ENCODE measurements at places on chromosomes 5 and 9.

- no peak for DNase-seq
These were observed 662.4 kb downstream of the DTWD2 start for GRCh38 chr5:118325931-118326330.

DNA sequence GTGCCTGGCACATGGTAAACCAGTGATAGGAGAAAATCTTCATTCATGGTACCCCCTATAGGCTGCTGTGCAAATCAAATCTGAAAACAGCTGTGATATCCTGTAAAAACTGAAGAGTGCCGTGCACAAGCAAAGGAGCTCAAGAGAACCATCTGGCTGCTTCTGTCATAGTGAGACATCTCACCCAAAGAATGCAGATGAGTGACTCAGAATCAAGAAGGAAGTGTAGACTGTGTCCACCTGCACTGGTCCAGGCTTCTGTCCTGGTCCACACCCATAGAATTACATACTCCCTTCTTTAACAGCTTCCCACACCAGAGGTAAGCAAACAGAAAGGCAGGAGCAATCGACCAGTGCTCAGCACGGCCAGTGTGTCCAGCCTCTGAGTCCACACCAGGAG, 195.9 kb downstream of the ASTN2 start:
- no peak for DNase-seq

- no peak for DNase-seq
These were observed 19.1 kb downstream of the TPPP start for GRCh38 chr5:673831-674629.

DNA sequence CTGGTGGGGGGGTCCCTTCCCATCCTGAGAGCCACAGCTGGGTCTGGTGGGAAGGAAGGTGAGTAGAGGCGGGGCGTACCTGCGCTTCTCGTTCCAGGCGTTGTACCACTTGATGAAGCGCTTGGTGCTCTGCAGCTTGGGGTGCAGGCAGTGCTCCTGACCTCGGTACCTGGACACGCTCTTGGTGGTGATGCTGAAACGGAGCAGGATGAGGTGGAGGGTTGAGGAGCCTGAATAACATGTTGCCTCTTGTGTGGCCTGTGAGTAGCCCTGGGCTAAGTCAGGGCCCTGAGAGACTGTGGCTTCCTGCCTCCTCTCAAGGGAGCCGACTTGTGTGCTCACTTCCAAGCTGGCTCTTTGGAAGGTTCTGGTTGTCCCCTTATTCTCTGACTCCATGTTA, 4.3 kb downstream of the CXCL14 start:
- no peak for DNase-seq

- no peak for DNase-seq
These were observed 68.3 kb downstream of the IQGAP2 start for GRCh38 chr5:76471406-76471805.

- DNase-seq = no peak
These were observed 589.1 kb downstream of the MTRR start for GRCh38 chr5:8458038-8458383.

DNA sequence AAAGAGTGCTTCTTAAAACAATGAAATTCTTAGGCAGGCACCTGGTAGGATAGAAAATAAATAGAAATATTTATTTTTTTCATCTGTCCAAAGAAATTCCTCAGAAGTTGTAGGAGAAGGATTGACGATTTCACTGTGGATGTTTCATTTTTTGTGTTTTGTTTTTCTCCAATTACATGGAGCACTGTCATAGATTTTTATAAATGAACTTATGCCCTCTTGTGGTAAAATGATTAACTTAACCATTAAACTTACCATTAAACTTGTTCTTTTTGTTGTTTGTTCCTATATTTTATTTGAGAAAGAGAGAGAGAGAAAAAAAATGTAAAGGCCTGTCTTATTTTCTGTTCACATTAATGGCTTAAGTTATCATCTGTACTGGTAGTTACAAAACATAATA, 339.2 kb downstream of the PRR16 start:
- DNase-seq = no peak

GRCh38 chr5:10498350-10498749, 56.7 kb downstream of the ROPN1L start:
- no peak for DNase-seq

- DNase-seq = no peak
These were observed 21.3 kb downstream of the ABCA1 start for GRCh38 chr9:104906441-104907277.

GRCh38 chr9:103991698-103992097, 102.4 kb upstream of the SMC2 start:
- no peak for DNase-seq

GRCh38 chr5:135450336-135450735, 1.8 kb downstream of the TIFAB start:
- DNase-seq = no peak

GRCh38 chr5:105868038-105868780, 1802.5 kb downstream of the EFNA5 start:
- DNase-seq = no peak

DNA sequence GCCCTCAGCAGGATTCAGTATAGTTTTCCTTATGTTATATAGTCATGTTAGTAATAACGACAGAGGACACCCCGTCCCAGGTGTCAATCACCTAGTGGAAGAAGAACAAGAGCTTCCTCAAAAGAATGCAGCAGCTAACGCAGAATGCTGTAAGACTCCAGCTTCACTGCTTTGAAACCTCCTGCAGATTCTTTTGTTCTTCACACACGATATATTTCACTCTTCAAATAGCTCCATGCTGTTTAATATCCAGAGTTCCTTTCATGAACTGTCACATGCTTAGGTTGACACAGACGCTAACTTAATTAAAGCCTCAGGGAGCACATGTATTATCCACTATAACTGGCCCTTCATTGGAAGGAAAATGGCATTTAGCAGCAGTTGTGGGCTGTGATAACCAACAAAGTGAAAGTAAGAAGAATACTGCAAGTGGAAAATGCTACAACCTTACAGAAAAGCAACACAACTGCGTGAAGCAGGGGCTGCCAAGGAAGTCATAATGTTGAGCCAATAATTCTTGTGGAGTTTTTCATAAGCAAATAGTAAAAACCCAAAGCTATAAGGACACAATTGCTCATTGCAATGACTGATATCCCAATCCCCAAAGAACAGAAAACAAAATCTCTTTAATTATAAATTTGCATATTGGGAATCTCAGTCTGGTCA, 387.5 kb downstream of the PLK2 start:
- no peak for DNase-seq

GRCh38 chr5:57592236-57592635, 109.6 kb upstream of the ACTBL2 start:
- DNase-seq = no peak

DNA sequence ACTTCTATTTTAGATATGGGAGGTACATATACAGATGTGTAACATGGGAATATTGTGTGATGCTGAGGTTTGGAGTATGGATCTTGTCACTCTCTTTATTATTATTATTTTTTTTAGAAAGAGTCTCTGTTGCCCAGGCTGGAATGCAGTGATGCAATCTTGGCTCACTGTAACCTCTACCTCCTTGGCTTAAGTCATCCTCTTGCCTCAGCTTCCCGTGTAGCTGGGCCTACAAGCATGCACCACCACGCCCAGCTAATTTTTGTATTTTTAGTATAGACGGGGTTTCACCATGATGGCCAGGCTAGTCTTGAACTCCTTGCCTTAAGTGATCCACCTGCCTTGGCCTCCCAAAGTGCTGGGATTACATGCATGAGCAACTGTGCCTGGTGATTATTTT, 138.4 kb upstream of the SLC28A3 start:
- DNase-seq = no peak

GRCh38 chr5:36138900-36139683, 12.6 kb downstream of the LMBRD2 start:
- DNase-seq = no peak

- no peak for DNase-seq
These were observed 155.7 kb downstream of the GLIS3 start for GRCh38 chr9:4143936-4144717.

DNA sequence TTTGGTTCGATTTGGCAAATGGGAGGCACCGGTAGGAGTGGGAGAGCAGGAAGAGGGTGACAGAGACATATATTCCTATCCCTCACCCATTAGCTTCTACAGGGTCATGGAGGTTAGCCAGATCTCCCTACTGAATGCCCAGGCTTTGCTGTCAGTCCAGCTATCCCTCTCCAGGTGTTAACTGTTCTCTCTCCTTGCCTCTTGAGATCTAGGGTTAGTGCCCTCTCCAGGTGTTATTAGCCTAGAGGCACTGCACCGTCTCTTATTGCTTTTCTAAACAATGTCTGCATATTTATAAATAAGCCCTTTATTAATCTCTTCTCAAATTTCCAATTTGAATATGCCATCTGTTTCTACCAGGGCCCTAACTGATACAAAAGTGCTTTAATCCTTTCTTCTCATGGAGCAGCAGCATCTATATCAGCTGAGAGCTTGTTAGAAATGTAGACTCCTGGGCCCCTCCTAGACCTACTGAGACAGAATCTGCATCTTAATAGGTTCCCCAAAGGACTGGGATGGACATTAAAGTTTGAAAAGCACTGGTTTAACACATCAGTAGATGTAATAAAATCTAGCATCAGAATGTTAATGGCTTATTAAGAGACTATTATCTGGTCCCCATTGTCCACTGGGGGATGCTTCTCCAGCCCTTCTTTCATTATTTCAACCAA, 322.5 kb upstream of the SLC24A2 start:
- no peak for DNase-seq

GRCh38 chr9:129863059-129863690, 27.9 kb downstream of the USP20 start:
- peak; percentile 65 for DNase-seq

GRCh38 chr9:6897898-6898302, 140.1 kb downstream of the KDM4C start:
- no peak for DNase-seq

GRCh38 chr5:93621327-93621798, 38.3 kb downstream of the NR2F1 start:
- DNase-seq = no peak

DNA sequence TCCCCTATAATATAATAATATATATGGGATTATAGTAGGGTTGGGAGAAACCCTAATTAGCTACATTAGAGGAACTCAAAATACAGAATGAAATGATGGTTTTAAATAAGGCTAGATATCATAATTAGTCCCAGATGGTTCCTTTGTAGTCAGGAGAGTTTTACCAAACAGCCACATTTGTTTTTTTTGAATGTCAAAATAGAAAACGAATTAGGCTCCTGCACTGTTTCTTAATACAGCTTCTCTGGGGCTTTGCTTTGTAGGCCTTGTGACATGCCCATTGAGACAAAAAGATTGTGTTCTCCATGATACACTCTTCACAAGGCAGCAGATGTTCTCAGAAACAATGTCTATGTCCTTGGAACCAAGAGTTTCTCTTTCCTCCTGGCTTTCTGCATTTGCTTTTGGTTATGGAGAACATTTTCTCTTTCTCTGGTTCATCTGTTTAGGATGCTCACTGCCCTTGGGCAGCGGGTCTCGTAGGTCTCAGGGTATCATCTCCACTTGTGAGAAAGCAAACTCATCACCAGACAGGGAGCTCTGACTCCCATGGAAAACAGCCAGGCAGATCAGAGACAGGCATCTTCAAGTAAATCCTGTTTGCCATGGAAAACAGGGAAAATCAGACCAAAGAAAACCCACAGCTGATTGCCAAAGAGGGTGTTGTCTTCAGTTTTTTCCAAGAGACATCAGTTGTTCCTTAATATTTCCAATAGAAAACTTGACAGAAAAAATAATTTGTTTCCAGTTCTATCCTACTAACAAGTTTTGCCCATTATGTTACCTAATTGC, 54.1 kb upstream of the RPS23 start:
- DNase-seq = no peak

DNA sequence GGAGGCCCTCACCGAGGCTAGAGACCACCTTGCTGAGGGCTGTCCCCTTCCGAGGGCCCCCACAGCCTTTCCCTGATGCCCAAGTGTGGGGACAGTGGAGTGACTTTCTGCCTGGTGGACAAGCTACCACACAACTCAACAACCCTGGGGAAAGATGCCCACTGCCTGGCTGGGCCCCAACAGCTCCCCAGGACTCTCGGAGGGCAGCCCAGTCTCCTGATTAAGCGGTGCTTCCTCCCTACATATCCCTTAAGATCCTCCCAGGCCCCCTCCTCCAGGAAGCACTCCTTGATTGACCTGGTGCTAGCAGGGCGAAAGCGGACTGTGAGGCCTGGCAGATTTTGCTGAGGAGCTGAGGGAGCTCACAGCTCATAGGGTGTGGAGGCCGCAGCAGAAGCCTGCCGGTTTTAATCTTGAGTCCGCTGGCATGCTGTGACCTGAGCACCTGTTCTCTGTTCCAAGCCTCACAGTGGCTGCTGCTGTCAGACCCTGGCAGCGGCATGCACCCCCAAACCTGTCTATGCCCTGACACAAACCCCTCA, 2.2 kb downstream of the NSMF start:
- no peak for DNase-seq

DNA sequence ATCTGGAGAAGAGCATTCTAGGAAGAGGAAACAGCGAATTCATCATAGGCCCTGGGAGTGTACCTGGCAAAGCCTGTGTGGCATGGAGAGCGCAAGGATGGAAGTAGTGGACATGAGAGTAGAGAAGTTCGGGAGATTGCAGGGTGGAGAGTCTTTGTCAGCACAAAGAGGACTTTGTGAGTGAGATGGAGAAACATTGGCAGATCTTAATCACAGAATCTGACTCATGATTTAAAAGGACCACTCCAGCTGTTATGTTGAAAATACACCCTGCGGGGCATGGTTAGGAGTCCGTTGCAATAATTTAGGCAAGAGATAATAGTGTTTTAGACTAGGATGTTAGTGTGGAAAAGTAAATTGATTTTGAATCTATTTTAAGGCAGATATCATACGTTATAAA, 116.9 kb downstream of the HACD4 start:
- no peak for DNase-seq

GRCh38 chr9:69188975-69189374, 14.9 kb downstream of the TJP2 start:
- DNase-seq = no peak

- DNase-seq = no peak
These were observed 675.2 kb downstream of the ACTL7B start for GRCh38 chr9:108180541-108180940.

DNA sequence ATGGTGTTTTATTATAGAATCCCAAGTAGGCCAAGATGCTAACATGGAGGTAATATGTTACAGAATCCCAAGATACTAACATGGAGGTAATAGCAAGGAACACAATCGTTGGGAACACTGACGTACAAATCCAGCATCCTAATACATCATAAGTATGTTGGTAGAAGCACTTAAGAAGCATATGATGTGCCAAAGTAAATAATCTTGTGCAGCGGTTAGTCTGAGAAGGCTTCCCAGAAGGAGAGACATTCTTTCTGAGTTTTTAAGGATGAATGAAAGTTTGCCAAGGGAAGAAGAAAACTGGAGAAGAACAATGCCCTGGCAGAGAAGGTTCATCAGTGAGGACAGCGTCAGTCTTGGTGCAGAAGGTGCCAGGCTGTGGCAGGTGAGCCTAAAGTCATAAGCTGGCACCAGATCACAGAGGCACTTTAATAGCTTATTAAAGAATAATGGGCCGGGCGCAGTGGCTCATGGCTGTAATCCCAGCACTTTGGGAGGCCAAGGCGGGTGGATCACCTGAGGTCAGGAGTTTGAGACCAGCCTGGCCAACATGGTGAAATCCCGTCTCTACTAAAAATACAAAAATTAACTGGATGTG, 294.5 kb upstream of the PIK3R1 start:
- no peak for DNase-seq

- DNase-seq = no peak
These were observed 118.4 kb downstream of the MARCHF11 start for GRCh38 chr5:16061163-16061562.

- DNase-seq = no peak
These were observed 41.8 kb downstream of the CDO1 start for GRCh38 chr5:115774684-115775083.

- no peak for DNase-seq
These were observed 16.6 kb downstream of the STRBP start for GRCh38 chr9:123251741-123252140.

GRCh38 chr5:167783145-167783817, 508.2 kb upstream of the WWC1 start:
- DNase-seq = no peak
